Stimulated activated CD8-positive, alpha-beta memory T cell treated with anti-CD3 and anti-CD28 coated beads, Interleukin-4, amount 100 ng/mL, for 4 hours (primary cell): ENCODE measurements at places on chromosomes 2 and 18.

- no peak for DNase-seq
Observed at GRCh38 chr18:64295839-64296238, 147.0 kb upstream of the LINC00305 start.

DNA sequence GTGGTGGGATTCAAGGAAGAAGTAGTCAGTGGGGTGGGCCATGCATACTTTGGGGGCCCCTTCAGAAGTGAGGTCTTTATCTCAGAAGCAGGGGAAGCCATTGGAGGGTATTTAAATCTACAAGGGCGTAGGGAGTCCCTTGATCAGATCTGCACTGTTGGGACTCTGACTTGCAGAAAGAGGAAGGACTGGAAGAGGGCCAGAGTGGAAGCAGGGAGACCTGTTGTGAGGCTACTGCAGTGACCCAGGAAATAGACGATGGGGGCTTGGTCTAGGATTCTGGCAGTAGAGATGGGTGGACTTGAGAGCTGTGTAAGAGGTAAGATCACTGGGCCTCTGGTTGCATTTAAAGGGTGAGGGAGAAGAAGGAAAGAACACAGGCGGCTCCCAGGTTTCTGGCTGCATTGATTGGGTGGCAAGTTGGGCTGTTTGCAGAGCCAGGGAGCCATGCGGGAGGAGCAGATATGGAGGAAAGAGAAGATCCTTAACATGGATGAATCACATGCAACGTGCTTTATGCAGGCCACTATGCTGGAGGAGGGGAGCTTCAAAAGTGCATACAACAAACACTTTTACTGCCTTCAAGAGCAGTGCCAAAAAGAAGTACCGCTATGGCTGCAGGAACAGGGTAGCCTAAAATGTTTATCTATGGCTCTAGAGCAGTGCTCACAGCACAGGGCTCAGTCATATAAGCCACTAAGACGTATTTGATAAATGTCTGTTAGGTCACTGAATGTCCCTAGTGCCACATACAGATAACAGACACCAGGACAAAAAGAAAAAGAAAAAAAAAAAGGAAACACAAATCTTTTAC is 2.3 kb downstream of the SFXN5 start:
- no peak for DNase-seq

GRCh38 chr18:3911413-3911812 is 461.4 kb downstream of the TGIF1 start:
- no peak for DNase-seq

DNA sequence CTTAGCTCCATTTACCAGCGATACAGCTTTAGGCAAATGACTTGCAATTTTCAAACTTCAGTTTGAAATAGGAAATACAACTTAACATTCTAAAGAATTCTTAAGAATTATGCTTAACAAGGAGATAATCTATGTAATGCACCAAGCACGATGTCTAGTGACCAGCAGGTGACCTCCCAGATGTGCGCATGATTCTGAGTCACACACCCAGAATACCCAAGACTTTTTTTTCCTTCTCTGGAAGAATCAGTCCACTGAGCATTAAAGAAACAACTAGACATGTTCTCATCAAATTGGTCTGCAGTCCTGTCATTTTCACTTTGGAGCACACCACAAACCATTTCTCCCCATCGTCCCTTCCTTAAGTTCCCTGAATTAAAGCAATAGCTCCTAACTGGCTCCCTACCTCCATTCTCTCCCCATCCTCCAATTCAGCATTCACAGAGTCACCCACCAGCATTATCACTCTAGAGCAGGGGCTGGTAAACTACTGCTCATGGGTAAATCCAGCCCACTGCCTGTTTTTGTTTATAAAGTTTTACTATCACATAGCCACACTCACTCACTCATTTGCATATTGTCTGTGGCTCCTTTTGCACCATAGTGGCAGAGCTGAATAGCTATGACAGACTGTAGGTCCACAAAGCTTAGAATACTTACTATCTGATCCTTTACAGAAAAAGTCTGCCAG is 13.2 kb downstream of the EVA1A start:
- no peak for DNase-seq

GRCh38 chr18:56967035-56967434 is 179.9 kb upstream of the BOD1L2 start:
- DNase-seq, result no peak

- DNase-seq, result no peak
Observed at GRCh38 chr18:5518899-5519371, 24.9 kb downstream of the EPB41L3 start.

GRCh38 chr2:73971722-73972121 is 13.0 kb upstream of the TET3 start:
- no peak for DNase-seq

- no peak for DNase-seq
Observed at GRCh38 chr2:133641942-133642725, 73.9 kb upstream of the NCKAP5 start.

DNA sequence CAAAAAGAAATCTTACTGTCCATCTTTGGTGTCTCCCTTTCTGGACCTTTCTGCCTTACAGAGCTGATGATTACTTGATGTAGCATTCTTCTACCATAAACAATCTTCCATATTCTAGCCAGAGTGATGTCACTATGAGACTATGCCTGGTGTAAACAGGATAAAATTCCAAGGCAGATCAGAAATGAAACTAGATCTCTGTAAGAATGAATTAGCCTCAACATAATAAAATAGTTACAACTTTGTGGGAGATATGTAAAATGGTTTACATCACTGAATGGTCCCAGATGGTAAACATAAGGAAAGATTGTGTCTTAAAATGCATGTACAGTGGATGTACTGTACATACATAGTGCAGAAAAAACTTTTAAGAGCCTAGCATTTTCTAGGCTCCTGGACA is 112.3 kb upstream of the ZNF521 start:
- DNase-seq, result no peak

DNA sequence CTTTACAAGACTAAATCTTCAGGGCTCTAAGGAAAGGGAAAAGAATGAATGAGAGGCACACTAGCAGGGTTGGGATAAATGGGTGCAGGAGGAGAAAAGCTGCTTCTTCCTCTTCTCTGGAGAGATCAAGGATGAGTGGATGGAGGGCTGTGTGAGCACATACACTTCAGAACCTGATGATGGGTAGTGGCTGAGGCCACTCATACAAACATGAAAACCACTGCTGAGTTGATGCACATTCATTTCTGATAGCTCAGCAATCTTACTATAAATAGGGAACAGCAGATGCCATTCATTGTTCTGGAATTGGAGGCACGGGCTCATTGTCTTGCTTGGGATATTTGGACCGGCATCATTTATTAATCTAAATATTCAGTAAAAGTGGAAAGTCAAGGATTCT is 152.4 kb upstream of the KCTD1 start:
- DNase-seq, result no peak

DNA sequence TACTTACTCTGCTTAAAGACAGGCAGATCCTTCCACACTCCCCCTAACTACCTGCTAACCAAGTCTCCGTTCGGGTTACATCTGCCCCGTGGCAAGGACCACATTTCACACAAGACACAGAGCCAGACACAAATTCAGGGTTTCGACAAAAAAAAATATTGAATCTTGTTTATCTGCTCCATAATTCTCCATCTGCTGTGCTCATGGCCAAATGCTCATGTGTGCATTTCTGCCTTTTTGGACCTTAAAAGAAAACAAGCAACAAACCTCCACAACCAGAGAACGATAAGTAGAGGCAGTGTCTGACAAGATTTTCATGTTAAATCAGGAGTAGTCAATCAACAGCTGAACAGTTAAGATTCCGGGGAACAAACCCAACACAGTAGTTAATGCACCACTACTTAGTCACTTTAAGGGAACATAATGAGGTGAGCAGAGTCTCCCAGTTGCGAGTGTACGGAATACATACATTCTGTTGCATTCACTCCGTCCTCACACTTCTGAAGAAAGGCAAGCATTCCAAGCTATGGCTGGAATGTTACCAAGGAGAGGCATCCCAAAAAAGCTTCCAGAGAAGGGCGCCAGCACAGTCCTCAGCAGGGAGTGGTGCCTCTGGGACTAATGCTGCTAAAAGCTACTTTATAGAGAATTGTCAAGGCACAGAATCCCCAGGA is 121.0 kb downstream of the ANKRD44 start:
- DNase-seq, result no peak

DNA sequence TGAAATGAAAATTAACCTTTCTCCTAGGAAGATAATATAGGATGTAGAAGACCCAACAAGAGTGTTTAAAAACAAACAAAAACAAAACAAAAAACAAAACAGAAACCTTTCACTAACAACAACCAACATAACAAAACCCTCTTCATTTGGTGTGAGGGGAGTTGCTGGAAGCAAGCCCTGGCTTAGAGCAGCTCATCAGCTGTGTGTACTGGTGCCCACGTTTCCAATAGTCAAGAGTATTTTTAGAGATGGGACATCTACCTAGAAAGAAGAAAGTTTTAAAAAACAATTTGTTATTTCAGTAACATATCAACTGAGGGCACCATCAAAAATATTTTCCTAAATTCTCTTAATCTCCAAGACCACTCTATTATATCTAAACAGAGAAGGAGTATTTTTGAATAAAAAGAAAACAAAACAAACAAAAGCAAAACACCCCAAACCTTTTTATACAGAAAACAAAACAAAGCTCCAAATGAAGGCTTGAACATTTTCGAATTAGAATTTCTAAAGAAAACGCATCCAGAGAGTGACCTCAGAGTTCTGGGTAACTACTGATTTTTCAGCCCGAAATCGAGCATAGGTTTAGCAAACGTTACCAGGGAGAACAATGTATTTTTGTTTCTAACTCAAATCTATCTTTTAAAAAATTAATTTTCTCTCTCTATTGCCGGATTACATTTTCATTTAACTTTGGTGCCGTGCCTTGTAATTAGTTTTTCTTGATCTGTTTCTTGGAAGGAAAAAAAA is 134.6 kb downstream of the INSIG2 start:
- DNase-seq, result no peak

GRCh38 chr2:223969856-223970255 is 12.6 kb downstream of the MRPL44 start:
- DNase-seq, result no peak

DNA sequence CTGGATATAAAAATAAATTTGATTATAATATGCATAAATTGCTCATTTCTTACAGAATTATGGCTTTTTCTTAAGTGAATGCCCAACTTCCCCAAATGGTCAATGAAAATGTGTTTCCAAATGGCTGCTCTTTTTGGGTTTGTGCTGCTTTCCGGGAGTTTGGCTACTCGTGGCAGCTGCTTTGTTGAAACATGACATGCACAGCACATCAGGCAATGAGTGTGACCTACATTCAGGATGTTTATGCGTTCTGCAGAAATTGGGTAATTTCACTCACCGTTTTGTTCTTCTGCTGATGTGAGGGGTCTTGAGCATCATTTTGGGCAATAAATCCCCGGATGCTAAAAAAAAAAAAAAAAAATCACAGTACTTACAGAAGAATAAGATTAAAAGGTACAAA is 825.0 kb upstream of the KLHL29 start:
- DNase-seq, result no peak

- no peak for DNase-seq
Observed at GRCh38 chr2:65504201-65504600, 71.8 kb upstream of the SPRED2 start.

DNA sequence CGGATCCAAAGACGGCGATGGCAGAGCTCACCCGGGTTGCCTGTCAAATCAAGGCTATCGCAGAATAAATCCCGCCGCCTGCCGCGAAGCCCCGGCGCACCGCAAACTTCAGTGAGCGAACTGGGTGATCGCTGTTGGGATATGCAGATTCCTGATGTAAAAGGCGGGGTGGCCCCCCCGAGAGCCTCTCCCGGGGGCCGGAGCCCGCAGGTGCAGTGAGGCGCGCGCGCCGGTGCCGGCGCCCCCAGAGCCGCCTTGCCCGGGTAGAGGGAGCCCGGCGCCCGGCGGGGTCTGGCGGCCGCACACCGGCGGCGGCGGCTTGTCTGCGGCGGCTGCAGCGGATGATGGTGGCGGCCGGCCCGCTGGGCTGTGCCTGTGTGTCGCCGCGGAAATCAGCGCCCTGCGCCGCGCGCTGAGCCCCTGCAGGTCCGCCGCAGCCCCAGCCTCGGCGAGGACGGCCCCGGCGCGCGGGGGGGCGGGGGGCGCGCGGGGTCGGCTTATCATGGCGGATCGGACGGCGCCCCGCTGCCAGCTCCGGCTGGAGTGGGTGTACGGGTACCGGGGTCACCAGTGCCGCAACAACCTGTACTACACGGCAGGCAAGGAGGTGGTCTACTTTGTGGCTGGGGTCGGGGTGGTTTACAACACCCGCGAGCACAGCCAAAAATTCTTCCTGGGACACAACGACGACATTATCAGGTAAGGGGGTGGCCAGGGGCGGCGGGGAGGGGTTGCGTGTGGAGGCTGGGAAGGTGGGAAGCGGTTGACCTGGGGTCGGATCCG is 1.3 kb downstream of the EML6 start:
- no peak for DNase-seq

GRCh38 chr2:39664888-39665591 is 677 bp upstream of the TMEM178A start:
- DNase-seq, result no peak

DNA sequence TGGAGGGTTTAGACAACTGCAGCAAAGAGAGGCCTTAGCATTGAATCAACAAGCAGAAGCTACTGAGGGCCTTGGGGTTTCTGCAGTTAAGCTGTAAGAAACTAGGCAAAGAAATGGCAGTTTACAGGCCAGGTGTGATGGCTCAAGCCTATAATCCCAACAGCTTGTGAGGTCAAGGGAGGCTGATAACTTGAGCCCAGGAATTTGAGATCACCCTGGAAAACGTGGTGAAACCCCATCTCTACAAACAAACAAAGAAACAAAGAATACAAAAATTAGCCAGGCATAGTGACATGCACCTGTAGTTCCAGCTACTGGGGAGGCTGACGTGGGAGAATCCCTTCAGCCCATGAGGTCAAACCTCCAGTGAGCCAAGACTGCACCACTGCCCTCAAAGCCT is 421.6 kb upstream of the CHST9 start:
- DNase-seq, result no peak

DNA sequence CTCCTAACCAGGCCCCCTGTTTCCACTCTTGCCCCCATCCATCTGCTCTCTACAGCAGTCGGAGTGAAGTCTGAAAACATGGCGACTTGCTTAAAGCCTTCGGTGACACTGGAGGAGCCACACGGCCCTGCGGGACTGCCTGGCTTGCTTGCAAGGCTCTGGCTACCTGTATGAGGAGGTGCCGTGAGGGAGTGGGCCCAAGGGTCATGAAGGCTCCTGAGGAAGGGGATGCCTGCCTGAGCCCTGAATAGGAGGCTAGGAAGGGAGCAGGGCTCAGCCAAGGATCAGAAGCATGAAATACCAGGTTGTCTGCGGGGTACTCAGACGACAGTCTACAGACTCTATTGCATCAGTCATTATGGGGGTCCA is 75.4 kb downstream of the EMX1 start:
- DNase-seq, result no peak
